Naive thymus-derived CD4-positive, alpha-beta T cell (primary cell): ENCODE measurements at places on chromosomes 5 and 9.

- DNase-seq: no peak
- no peaks in the 10 kb centered on the region for H3K36me3 ChIP-seq
- no peak overlapping the region for H3K4me3 ChIP-seq
Measured at GRCh38 chr5:981456-981855, 27.1 kb upstream of the NKD2 start.

DNA sequence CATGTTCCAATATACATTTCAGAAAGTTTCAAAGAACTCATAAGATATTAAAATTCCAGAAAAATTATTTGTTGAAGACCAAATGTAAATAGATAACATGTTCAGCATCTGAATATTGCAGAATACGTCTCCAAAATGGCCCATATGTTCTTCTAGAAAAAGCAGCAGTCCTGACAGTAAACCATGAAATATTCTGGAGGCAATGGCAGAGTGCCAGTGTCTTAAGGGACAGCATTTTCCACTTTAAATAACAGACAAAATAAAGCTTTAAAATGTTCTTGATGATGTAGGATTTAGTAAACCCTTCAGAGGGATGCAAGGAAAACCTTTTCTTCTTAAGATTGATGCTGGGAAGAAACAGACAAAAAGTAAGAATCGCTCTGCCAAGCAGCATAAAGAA lies 721.0 kb downstream of the NR2F1-AS1 start:
- H3K36me3 ChIP-seq: no peaks in the 10 kb centered on the region
- no peak overlapping the region for H3K27ac ChIP-seq
- no peaks in the 10 kb centered on the region for H3K27me3 ChIP-seq

GRCh38 chr5:159678657-159679392 lies 237.5 kb upstream of the ADRA1B start:
- no peak for DNase-seq
- no peak overlapping the region for H3K27ac ChIP-seq
- H3K4me3 ChIP-seq: no peak overlapping the region
- H3K36me3 ChIP-seq: no peaks in the 10 kb centered on the region
- H3K4me1 ChIP-seq: no peaks in the 10 kb centered on the region
- H3K27me3 ChIP-seq: no peaks in the 10 kb centered on the region

GRCh38 chr5:997001-997474 lies 11.6 kb upstream of the NKD2 start:
- peak; percentile 22 for DNase-seq
- no peaks in the 10 kb centered on the region for H3K36me3 ChIP-seq
- H3K27ac ChIP-seq: no peak overlapping the region
- peaks cover 6% of the 10 kb centered on the region for H3K4me1 ChIP-seq
- H3K27me3 ChIP-seq: no peaks in the 10 kb centered on the region
- no peak overlapping the region for H3K4me3 ChIP-seq

- H3K4me1 ChIP-seq: no peaks in the 10 kb centered on the region
- H3K27ac ChIP-seq: no peak overlapping the region
- no peak for DNase-seq
- no peaks in the 10 kb centered on the region for H3K36me3 ChIP-seq
Measured at GRCh38 chr9:35293376-35293964, 131.7 kb downstream of the UNC13B start.

GRCh38 chr9:16367605-16368231 lies 502.8 kb downstream of the BNC2 start:
- no peak overlapping the region for H3K4me3 ChIP-seq
- H3K27me3 ChIP-seq: no peaks in the 10 kb centered on the region
- DNase-seq: no peak

- no peak overlapping the region for H3K4me3 ChIP-seq
- no peak overlapping the region for H3K27ac ChIP-seq
- H3K4me1 ChIP-seq: no peaks in the 10 kb centered on the region
- DNase-seq: no peak
Measured at GRCh38 chr5:109748546-109748945, 58.8 kb downstream of the MAN2A1 start.

GRCh38 chr9:14908295-14909180 lies 1.7 kb downstream of the FREM1 start:
- no peaks in the 10 kb centered on the region for H3K27me3 ChIP-seq
- H3K4me1 ChIP-seq: no peaks in the 10 kb centered on the region
- no peak overlapping the region for H3K4me3 ChIP-seq
- no peaks in the 10 kb centered on the region for H3K36me3 ChIP-seq
- no peak overlapping the region for H3K27ac ChIP-seq

DNA sequence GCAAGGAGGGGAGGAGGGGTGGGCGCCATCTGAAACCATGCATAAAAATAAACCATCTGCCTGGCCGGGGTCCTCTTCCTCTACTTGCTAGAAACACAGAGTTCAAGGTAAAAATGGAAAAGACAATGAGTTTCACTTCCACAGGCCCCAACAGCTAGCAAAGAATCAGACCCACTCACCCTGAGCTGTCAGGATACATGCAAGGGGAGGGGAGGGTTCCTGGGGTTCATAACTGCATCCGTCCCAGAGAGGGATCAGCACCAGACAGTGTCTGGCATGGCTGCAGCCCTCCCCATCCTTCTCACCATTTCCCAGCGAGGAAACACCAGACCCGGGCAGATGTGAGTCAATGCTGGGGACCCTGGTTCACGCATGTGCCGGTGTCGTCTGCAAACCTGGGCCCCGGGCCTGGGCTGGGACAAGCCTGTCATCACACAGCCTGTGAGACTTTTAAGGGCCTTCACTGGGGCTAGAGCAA lies 55.4 kb downstream of the SEMA4D start:
- H3K4me3 ChIP-seq: no peak overlapping the region
- peaks cover 46% of the 10 kb centered on the region for H3K36me3 ChIP-seq
- no peak for DNase-seq
- H3K4me1 ChIP-seq: peaks cover 84% of the 10 kb centered on the region
- no peaks in the 10 kb centered on the region for H3K27me3 ChIP-seq
- peak overlapping the region; percentile 72 for H3K27ac ChIP-seq

- H3K27me3 ChIP-seq: no peaks in the 10 kb centered on the region
- DNase-seq: no peak
- H3K4me3 ChIP-seq: no peak overlapping the region
- H3K36me3 ChIP-seq: no peaks in the 10 kb centered on the region
- H3K27ac ChIP-seq: no peak overlapping the region
Measured at GRCh38 chr9:79080536-79080935, 491.2 kb upstream of the TLE4 start.

GRCh38 chr9:21856301-21857094 lies 54.1 kb downstream of the MTAP start:
- DNase-seq: no peak
- H3K4me3 ChIP-seq: no peak overlapping the region
- no peaks in the 10 kb centered on the region for H3K27me3 ChIP-seq
- no peaks in the 10 kb centered on the region for H3K4me1 ChIP-seq

DNA sequence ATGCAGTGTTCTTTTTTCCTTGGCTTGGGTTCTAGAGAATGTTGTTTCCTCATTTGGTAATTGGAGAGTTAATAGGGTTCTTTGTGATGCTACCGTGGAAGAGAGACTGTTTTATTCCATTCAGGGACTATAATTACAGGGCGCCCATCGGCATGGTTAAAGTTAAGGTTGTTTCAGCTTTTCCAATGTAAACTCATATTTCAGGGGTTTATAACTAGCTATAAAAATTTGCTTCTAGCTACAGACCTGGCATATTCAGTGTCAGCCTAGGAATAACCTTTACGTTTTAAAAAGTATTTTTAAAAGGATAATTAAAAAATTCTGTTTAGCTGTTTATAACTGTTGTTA lies 99.1 kb downstream of the AOPEP start:
- H3K4me1 ChIP-seq: no peaks in the 10 kb centered on the region
- H3K27ac ChIP-seq: no peak overlapping the region
- H3K27me3 ChIP-seq: no peaks in the 10 kb centered on the region
- H3K4me3 ChIP-seq: no peak overlapping the region
- no peaks in the 10 kb centered on the region for H3K36me3 ChIP-seq
- no peak for DNase-seq

DNA sequence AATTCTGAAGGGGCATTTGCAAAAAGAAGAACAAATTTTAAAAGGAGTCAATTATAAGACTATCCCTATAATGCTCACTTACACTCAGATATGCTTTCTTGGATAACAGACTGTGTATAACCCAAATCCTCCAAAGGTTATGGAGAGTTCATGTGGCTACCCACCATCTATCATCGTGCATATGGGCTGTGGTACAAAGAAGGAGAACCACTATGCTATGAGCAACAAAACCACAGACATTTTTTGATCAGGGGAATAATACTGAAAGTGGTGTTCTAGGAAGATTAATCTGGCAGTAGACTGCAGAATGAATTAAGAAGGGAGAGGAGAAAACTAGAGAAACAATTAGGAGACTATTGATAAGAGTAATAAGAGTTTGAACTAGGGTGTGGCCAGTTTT lies 16.8 kb downstream of the NR3C1 start:
- peaks cover 13% of the 10 kb centered on the region for H3K4me1 ChIP-seq
- no peak overlapping the region for H3K4me3 ChIP-seq
- no peak overlapping the region for H3K27ac ChIP-seq
- no peaks in the 10 kb centered on the region for H3K27me3 ChIP-seq
- H3K36me3 ChIP-seq: no peaks in the 10 kb centered on the region
- DNase-seq: no peak

GRCh38 chr9:33430942-33431341 lies 16.5 kb downstream of the AQP3 start:
- H3K27me3 ChIP-seq: no peaks in the 10 kb centered on the region
- H3K27ac ChIP-seq: no peak overlapping the region
- DNase-seq: no peak
- H3K4me1 ChIP-seq: no peaks in the 10 kb centered on the region
- no peaks in the 10 kb centered on the region for H3K36me3 ChIP-seq

DNA sequence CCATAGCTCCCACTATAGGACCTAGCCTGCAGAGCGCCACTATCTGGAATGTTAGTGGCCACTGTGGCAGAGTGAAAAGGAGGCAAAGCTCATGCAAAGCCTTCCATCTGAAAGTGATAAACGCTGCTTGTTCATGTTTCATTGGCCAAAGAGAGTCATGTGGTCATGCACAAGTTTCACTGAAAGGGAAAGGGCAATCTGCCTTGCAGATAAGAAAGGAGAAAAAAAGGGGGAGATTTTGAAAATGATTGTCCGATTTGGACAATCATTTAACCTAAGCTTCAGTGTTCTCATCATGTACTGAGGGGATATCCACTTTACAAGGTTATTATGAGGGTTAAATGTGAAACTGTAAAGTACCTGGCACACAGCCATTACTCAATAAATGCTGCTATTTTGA lies 9.0 kb upstream of the MOB3B start:
- H3K4me3 ChIP-seq: no peak overlapping the region
- no peak for DNase-seq
- H3K27ac ChIP-seq: no peak overlapping the region

GRCh38 chr5:174310243-174310642 lies 264.7 kb downstream of the NSG2 start:
- peaks cover 6% of the 10 kb centered on the region for H3K27me3 ChIP-seq
- no peak overlapping the region for H3K4me3 ChIP-seq
- no peak overlapping the region for H3K27ac ChIP-seq
- DNase-seq: no peak
- H3K4me1 ChIP-seq: no peaks in the 10 kb centered on the region

GRCh38 chr9:4177970-4178758 lies 121.7 kb downstream of the GLIS3 start:
- H3K4me3 ChIP-seq: no peak overlapping the region
- DNase-seq: no peak
- H3K27ac ChIP-seq: no peak overlapping the region
- no peaks in the 10 kb centered on the region for H3K36me3 ChIP-seq
- H3K27me3 ChIP-seq: no peaks in the 10 kb centered on the region
